ENCODE measurements at places on chromosomes 7 and 10. TPM values are rescaled to one million over a fixed set of nuclear protein-coding genes. Genes with fewer than 3 reads are reported as not detected.
A peak's percentile ranks its signal among the peaks of the same experiment; 100 is the strongest.

ADGRA1 gene
- 0.07 TPM for total RNA-seq

TMEM213 gene
- not detected for total RNA-seq

SUN3 gene
- not detected for total RNA-seq

UTF1 gene
- not detected for total RNA-seq

PVRIG gene
- total RNA-seq, result not detected

RBP4 gene
- not detected for total RNA-seq

CTAGE6 gene
- total RNA-seq, result not detected

DNA sequence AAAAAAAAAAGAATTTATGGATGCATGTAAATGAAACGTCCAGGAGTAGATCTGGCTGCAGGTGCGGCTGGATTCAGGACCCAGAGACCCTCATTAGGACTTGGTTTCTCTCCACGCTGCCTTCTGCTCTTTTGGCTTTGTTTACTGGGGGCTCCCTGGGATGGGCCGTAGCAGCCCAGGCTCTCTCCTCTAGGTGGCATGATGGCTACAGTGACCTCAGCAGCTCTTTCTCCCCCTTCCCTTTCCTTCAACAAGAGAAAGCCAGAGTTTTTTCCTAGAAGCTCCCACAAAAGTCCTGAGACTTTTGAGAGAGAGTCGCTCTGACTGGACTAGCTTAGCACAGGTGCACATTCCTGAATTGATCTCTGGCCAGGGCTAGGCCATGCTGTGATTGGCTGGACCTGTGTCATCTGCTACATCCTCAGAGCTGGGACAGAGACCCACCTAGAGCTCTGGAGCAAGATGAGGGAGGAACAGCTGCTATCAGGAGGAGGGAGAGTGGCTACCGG lies 67.8 kb upstream of the PDCD4 start:
- DNase-seq, result peak; percentile 72
- no peaks in the 10 kb centered on the region for H3K36me3 ChIP-seq
- H3K4me1 ChIP-seq, result no peaks in the 10 kb centered on the region
- H3K4me3 ChIP-seq, result no peak overlapping the region
- H3K27me3 ChIP-seq, result no peaks in the 10 kb centered on the region

DNA sequence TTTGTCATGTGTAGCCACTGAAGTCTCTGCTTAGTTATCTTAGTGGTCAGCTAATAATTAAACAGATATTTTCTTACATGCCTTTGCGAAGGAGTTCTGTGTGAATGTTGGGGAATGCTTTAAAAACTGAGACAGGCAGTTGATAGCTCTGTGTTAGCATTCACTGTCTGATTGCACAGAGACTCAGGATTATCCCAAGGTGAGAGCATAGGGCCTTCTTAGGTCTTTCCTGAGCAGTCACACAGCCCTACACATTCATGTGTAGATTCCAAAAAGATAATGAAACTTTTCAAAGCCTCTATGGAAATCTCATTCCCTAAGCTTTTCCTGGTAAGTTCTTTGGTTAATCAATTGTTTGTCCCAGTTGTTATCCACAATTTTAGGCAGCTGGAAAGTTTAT lies 67.7 kb downstream of the CASD1 start:
- H3K4me1 ChIP-seq, result no peaks in the 10 kb centered on the region
- no peak overlapping the region for H3K4me3 ChIP-seq
- H3K36me3 ChIP-seq, result no peaks in the 10 kb centered on the region
- no peak for DNase-seq
- no peaks in the 10 kb centered on the region for H3K27me3 ChIP-seq
- H3K27ac ChIP-seq, result no peak overlapping the region

GRCh38 chr7:116672596-116673456 lies 830 bp downstream of the MET start:
- peak overlapping the region; percentile 50 for H3K4me3 ChIP-seq
- H3K27ac ChIP-seq, result peak overlapping the region; percentile 51
- no peaks in the 10 kb centered on the region for H3K36me3 ChIP-seq
- DNase-seq, result no peak

- H3K27me3 ChIP-seq, result no peaks in the 10 kb centered on the region
- H3K27ac ChIP-seq, result no peak overlapping the region
- no peak overlapping the region for H3K4me3 ChIP-seq
- no peaks in the 10 kb centered on the region for H3K4me1 ChIP-seq
- H3K36me3 ChIP-seq, result no peaks in the 10 kb centered on the region
- no peak for DNase-seq
Observed at GRCh38 chr10:30374353-30374752, 25.3 kb upstream of the MTPAP start.

DNA sequence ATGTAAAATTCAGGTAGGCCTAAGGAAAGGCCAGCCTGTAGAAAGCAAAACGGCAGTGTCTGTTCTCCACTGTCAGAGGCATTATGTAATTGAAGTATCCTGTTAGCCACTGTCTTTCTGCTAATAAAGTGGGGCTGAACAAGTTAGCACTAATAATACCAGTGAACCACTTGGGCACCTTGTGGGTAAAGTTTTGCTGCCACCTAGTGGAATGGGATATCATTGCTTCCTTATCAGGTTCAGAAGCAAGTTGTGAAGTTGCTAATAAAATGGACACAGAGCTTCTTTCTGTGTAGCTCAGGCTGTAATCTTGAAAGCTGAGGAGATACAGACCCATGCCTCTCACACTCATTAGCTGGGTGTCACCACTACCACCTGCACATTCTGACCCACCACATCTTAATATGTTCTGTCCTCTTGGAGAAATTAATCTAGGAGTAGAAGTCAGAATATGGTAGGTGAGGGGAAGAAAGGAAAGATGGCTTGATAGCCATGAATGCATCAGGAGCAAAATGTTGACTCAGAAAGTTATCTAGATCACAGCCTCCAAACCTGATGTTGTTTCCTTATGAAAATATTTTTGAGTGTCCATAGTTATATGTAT lies 175.1 kb downstream of the SEPTIN7 start:
- H3K36me3 ChIP-seq, result no peaks in the 10 kb centered on the region
- DNase-seq, result peak; percentile 41
- H3K27ac ChIP-seq, result no peak overlapping the region
- H3K4me3 ChIP-seq, result no peak overlapping the region

GRCh38 chr7:108016841-108017775 lies 14.1 kb upstream of the LAMB1 start:
- no peaks in the 10 kb centered on the region for H3K27me3 ChIP-seq
- no peak overlapping the region for H3K4me3 ChIP-seq

- H3K27me3 ChIP-seq, result no peaks in the 10 kb centered on the region
- no peak for DNase-seq
- no peaks in the 10 kb centered on the region for H3K36me3 ChIP-seq
Observed at GRCh38 chr7:66105263-66105748, 9.3 kb upstream of the CRCP start.

- H3K27me3 ChIP-seq, result no peaks in the 10 kb centered on the region
- no peaks in the 10 kb centered on the region for H3K36me3 ChIP-seq
- DNase-seq, result no peak
- H3K4me3 ChIP-seq, result no peak overlapping the region
- H3K27ac ChIP-seq, result no peak overlapping the region
- H3K4me1 ChIP-seq, result peaks cover 3% of the 10 kb centered on the region
Observed at GRCh38 chr10:70379581-70380176, 2.7 kb downstream of the LRRC20 start.

DNA sequence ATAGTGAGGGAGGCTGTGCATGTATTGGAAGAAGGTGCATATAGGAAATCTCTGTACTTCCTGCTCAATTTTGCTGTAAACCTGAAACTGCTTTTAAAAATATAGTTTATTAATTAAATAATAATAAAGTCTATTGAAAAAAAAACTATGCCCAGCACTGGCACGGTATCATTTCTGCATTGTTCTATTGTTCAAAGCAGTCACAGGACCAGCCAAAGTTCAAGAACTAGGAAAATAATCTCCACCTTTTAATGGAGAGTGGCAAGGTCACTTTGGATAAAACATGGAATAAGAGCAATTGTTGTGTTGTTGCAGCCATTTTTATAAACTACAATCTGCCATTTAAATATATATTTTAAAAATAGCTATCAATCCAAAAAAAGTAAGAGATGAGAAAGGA lies 24.7 kb downstream of the ASAH2 start:
- H3K27ac ChIP-seq, result no peak overlapping the region
- no peaks in the 10 kb centered on the region for H3K36me3 ChIP-seq
- no peaks in the 10 kb centered on the region for H3K4me1 ChIP-seq
- no peaks in the 10 kb centered on the region for H3K27me3 ChIP-seq
